ENCODE measurements at places on chromosomes 11 and 22. TPM values are rescaled to one million over a fixed set of nuclear protein-coding genes. Genes with fewer than 3 reads are reported as not detected.

GRCh38 chr22:27613099-27614005 is 188.2 kb downstream of the MN1 start:
- DNase-seq = no peak
- H3K36me3 ChIP-seq = no peaks in the 10 kb centered on the region
- no peaks in the 10 kb centered on the region for H3K27me3 ChIP-seq
- H3K27ac ChIP-seq = no peak overlapping the region

SUN2 gene
- 305 TPM for total RNA-seq

GRCh38 chr11:3958281-3958680 is 102.8 kb downstream of the STIM1 start:
- H3K36me3 ChIP-seq = peaks cover 2% of the 10 kb centered on the region
- no peak overlapping the region for H3K4me3 ChIP-seq
- DNase-seq = no peak
- peaks cover 22% of the 10 kb centered on the region for H3K4me1 ChIP-seq
- no peak overlapping the region for H3K27ac ChIP-seq

DNA sequence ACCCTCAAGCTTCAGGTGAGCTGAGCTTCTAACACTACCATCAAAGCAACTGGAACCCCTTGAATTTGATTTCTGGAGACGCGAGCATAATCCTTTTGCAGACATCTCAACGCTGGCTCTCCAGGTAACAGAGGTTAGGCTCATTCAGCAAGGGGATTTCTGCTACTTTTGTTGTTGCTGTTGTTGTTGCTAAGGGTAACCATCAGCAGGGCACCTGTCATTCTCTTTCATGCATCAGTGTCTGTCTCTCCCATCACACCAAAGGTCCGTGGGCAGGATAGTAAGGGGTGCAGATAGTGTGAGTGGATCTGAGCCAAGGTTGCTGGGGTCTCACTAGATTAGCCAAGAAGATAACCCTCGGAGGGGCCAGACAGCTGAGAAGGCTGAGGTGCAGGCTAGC is 90.3 kb downstream of the TP53I11 start:
- no peaks in the 10 kb centered on the region for H3K36me3 ChIP-seq
- H3K4me1 ChIP-seq = no peaks in the 10 kb centered on the region
- no peak for DNase-seq
- no peak overlapping the region for H3K27ac ChIP-seq

GRCh38 chr11:8038393-8038792 is 42.6 kb upstream of the TUB start:
- H3K4me1 ChIP-seq = no peaks in the 10 kb centered on the region
- H3K36me3 ChIP-seq = no peaks in the 10 kb centered on the region
- H3K4me3 ChIP-seq = no peak overlapping the region

OR51B5 gene
- total RNA-seq = 0.67 TPM
